NCI-H187 treated with DMSO at 0.1 percent for 48 hours (cell line): ENCODE measurements at places on chromosomes 7 and 10.

DNA sequence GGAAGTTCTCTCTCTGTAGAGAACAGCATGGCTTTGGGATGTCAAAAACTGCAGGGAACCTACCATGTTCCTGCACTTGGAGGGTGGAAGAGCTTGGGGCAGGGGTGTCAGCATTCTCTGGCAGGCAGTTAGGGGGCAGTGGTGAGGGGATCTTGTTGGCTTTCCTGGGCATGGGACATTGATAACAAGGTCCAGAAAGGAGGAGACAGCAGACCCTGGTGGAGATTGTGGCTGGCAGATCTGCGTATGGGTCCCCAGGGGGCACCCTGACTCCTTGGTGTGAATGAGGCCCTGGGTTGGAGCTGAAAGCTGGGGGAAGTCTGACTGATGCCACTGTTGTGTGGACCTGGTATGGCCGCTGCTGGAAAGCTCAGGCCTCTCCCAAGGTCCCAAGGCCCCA is 22.9 kb upstream of the CAMK2B start:
- DNase-seq = no peak

DNA sequence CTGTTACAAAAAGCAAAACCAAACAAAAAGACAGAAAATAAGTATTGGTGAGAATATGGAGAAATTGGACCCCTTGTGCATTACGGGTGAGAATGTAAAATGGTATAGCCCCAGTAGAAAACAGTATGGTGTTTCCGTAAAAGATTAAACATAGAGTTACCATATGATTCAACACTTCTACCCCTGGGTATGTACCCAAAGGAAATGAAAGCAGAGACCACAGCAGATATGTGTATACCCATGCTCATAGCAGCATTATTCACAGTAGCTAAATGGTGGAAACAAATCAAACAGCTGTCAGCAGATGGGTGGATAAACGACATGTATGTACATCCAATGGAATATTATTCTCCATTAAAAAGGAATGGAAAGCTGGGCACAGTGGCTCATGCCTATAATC is 42.4 kb downstream of the STARD3NL start:
- DNase-seq = no peak

DNA sequence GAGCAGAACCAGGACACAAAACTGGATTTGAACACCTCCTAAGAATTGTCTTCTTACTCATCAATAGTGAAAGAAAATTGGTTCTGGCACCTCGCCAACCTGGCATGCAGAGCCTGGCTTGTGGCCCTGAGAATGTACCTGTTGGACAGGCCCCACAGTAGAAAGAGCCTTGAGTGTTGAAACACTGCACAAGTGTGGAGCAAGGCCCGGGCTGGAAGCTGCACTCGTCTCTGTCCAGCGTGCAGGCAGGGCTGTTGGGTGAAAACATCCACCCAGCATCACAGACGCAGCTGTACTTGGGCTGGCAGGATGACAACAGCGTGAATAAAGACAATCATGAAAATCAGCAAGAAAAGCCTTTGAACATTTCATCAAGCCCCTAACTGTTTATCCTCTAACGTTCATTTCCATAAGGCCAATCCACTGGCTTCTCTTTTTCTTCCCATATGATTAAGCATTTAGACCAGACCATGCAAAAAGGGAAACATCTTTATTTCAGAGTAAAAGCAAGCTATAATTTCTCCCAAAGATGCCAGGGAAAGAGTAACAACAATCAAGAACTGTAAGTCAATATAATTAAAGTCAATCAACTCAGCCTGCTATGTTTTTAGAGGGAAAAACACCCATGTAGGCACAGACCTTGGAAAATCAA is 15.6 kb downstream of the CUBN start:
- DNase-seq = no peak

DNA sequence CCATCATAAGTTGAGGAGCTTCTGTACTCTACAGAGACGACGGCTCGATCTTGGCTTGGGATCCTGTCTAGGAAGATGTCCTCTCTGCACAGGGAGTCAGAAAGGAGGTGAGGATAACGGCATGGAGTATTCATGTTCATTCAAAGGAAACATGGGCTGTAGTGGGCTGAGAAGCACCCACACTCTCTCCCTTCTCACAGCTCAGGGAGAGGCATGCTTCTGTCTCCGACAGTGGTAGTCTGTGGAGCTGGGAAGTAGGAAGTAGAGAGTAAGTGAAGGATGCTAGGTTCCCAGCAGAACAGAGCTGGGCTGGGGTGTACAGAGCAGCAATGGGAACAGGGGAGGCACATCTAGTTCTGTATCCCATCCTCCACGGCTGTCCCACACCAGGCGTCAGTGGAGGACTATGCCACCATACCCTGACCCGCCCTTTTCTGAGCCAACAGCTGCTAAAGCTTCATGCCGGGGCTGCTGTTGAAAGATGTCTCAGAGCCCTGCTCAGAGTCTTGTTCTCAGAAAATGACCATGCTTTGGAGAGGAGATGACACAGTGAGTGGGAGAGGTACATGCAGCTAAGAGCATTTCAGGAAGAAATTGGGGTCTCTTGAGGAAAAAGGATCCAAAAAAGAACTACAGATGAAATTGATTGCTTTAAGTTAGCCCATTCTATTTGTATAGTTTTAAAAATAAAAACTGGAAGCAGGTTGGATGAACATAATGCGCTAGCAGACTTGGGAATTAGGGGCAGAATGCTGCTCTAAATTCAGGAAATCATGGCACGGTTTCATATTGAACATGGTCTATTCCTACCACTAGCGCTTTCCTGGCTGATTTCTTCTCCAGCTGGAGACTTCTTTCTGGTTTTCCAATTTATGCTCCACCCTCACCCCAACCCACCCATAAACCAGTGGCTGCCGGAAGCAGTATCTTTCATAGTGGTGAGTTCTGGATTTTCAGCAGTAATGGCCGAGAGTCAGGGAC is 138.6 kb downstream of the CHN2 start:
- no peak for DNase-seq
